ENCODE measurements at places on chromosomes 11 and 22.

DNA sequence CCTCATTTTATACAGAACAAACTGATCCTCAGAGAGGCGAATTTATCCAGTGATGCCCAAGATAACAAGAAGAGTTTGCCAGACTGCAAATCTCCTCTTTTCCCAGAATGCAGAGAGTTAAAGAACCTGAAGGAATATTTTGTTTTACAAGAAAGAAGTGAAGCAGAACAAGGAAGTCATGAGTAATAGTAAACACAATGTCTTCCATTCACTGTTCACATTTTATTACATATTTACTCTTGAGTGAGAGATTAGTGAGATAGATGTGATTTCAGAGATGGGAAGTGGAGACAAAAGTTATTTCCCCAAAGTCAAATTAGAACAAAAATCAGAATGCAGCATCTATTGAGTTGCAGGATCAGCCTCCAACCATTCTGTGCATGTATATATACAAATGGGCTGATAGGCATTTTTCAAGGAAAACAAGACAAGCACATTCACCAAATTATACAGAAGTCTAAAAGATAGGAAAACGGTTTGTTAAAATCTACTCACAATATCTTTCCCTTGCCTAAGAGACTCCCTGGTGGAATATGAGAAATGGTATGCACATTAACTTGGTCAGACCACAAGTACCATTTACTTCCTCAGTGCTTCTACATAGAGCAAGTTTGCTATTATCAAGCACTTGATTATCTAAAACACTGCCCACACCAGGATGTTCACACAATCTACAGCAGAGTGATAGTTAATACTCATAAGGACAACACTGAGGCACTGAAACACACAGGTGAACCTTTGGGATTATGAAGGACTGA lies 12.0 kb downstream of the GUCY1A2 start:
- no peak for DNase-seq

- DNase-seq, result no peak
Observed at GRCh38 chr11:89613911-89614310, 96.2 kb upstream of the TRIM77 start.

DNA sequence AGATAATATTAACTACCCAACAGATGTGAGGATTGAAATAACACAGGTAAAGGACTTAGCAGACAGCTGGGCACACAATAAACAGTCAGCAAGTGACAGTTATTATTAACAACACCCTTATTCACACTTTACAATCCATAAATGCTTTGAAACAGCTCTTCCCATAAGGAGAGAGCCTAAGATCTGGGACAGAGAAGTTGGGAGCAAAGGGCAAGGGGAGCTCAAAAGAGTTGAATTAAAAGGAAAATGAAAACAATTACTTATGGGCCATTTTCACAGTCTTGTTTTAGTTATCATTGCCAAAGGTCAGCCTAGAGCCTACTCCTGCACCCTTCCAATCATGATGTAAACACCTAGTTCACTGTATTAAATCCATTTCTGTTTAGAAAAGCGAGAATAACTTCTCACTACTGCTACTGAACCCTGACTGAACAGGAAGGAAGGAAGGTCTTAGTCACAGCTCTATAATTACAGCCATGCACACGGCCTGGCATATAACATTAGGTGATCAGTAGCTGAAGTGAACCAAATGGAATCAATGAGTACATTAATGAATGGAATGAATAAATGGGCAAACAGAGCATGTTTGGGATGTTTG lies 111.3 kb downstream of the PLEKHA7 start:
- DNase-seq, result no peak

- no peak for DNase-seq
Observed at GRCh38 chr11:62108017-62108750, 15.6 kb upstream of the INCENP start.

DNA sequence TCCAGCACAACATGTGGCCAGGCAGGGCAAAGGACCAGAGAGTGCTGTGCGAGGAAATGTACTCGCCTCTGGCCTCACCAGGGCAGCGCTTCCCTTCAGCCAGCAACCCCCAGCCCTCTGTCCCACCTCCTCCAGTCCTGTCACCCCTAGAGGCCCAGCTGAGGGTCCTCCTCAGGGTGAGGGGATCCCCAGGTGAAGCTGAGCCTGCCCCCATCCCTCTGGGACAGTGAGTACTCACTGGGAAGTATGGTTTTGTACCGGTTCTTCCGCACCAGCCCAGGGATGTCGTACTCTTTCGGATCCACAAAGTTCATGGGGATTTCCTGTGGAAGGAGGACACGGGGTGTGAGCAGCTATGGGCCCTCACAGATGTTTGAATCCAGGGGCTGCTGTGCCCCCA lies 11.7 kb upstream of the IGSF22 start:
- DNase-seq, result no peak

GRCh38 chr22:30000566-30000965 lies 79.7 kb upstream of the HORMAD2 start:
- no peak for DNase-seq

DNA sequence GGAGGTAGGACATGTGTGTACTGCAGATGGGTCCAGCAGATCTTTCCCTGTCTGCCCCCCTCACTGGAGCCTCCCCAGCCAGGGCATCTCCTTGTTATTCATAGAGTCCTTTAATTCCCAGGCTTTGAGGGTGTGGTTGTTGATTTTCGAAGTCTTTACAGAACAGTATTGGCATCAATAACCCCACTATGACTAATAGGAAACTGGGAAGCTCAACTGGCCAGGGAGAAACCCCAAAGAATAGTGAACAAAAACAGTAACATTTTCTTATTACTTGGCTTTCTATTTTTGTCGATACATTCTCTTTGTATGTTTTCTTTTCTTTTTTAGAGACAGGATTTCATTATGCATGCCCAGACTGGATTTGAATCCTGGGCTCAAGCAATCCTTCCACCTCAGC lies 57.9 kb downstream of the NF2 start:
- no peak for DNase-seq

DNA sequence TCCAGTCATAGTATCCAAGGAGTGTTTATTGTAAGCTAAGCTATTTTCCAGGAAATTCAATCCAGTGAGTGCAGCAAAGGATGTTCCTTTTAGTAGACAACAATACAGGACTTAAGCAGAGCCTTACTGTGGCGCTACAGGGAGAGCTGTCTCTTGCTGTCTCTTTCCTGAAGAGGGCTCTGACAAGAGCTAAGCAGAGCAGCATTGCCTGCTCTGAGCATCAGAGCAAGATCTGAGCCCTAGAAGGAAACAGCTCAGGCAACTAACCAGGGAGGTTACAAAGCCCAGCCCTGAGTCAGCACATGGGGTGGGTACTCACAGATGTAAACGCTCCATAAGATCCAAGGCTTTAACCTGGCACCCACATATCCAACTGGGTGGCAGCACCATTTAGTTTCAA lies 8.0 kb downstream of the LAYN start:
- DNase-seq, result no peak

DNA sequence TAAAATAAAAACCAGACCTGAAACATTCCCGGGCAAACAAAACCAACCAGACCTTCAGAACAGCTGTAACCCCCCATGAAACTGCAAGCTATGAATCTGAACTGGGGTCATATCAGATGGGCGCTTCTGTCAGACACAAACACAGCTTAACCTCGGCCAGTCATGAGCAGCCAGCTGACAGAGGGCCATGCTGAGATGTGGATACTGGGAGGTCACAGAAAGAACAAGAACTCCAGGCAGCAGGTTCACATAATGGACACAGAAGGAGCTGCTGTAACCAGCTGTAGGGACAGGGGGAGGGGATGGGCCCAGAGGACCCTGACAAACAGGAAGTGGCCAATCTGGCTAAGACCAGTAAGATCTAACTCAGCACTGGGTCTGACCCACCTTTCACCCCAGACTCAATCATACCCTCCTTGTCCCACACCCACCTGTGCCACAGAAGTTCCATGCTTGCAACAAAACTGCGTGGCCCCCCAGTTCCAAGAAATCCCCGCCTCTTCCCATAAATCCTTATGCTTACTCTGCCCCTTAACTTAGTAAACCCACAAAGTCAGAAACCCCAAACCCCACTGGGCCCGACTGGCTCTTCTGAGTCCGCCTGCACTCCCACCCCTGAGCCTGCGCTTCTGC lies 4.0 kb downstream of the APOL4 start:
- DNase-seq, result no peak

DNA sequence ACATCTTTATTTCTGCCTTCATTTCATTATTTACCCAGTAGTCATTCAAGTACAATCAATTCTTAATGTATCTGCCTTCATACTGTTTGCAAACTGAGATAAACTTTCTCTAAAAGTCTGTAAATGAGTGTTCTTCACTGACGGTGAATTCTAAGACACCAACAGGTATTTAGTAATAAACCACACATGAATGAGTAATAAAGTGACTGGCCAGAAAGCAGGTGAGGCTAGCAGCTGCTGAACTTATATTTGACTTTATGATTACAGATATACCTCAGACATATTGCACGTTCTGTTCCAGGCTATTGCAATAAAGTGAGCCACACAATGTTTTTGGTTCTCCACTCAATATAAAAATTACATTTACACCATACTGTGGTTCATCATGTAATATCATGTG lies 1894.0 kb upstream of the RAG2 start:
- no peak for DNase-seq

DNA sequence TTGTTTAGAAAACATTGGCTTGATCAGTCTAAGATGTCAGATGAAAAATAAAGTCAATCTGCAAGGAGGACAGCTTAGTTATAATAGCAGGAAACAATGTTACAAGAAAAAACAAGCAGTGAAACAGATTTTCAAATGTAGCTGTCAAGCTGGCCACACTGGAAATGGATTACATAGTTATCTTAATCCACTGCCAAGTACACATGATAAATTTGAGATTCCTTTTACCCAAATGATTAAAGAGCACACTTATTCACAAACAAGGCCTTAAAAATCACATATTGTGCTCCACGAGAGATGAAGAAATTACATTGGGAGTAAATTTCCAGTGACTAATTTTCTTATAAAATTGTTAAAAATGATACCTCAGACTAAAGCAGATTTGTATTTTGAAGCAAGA lies 17.5 kb upstream of the ESAM start:
- no peak for DNase-seq

DNA sequence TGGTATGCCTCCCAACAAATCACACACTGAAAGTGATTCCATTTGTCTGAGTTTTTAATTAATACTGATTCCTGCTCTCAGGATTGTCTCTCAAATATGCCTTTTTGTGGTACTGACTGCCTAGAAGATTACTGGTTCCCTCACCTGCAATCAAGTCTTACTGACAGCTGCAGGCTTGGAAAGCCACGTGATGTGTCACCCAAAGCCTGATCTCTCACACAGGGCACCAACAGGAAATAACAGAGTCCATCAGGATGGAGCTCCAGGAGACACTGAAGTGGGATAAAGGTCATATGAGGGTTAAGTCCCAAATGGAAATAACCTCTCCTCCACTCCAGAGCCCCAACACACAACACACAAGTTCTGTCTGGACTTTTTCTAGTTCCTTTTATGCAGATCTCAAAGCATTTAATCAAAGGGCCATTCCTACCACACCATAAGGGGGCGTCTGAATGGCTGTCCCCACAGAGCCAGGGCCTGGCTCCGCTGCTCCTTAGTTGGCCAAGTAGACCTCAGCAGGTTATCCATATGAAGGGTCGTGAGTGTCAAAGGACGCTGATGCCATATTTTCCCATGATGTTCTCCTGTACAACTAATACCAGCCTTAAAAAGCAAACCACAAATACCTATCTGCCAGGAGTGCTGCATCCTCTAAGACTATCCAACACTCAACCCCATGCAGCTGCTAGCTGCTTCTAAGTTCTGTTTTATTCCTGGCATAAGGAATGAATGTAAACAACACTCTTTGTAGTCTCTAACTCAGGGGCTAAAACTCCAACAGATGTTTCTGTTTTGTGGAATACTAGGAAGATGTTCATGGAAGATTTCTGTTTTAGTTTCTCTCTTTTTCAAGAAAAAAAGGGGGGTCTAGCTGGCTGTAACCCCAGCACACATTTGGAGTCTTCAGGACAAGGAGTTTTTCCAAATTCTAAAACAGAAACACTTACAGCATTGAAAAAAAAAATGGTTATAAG lies 13.0 kb downstream of the SCUBE2 start:
- no peak for DNase-seq

DNA sequence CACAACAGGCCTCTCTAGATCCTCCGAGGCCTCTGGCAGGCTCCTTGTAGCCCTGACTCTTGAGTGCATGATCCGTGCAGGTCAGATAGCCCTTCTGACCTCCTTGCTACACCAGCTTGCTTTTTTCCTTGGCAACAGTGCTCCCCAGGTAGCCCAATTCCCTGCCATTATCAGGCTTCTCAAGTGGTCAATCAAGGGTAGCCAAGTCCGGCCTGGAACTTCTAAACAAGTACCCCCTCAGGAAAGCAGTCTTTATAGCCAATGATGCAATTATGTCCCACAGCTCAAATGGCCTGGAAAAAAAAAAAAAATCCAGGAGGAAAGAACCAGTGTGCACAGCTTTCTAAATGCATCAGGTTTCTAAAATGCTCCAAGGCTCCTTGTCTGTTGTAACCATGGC lies 59.8 kb downstream of the TENM4 start:
- DNase-seq, result no peak

DNA sequence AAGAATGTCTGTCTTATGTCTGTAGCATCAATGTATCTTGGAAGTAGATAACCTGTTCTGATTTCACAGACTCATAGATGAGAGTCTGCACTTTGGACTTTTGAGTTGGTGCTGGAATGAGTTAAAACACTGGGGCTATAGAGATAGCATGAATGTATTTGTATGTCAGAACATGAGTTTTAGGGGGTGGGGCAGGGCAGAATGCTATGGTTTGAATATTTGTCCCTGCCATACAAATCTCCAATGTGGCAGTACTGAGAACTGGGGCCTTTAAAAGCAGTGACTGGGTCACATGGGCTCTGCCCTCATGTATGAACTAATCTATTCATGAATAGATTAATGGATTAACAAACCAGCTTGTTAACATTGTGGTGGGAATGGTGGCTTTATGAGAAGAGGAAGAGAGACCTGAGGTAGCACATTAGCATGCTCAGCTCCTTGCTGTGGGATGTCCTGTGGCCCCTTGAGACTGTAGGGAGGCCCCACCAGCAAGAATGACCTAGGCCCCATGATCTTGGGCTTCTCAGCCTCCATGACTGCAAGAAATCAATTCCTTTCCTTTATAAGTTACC lies 15.5 kb upstream of the OR52K1 start:
- no peak for DNase-seq

DNA sequence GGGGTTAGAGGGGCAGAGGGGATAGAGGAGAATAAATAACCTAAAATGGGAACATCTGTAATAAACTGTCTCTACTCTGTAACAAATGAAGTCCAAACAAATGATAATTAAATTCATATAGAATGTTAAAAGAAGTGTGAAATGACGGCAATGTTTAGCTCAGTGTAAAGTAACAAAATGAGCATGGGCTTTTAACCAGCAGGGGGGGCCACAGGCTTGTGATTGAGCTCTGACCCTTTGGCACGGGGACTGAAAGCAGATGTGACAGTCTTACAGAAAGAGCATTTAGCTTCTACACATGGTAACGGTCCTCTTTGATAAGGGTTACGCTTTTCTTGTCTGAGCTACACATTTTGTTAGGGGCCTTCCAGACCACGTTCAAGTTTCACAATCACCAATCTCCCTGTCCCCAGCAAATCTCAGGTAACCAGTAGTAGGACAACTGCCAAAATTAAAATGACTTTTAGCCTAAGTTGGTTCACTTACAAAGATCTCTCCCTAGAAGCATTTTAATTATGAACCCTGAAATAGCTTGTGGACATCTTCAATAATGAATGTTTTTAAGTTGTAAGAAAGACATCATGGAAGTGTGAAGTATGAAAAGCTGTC lies 262.5 kb downstream of the DCDC1 start:
- peak; percentile 18 for DNase-seq

- no peak for DNase-seq
Observed at GRCh38 chr11:102813484-102813883, 15.5 kb upstream of the MMP1 start.

Measured in stimulated activated CD8-positive, alpha-beta memory T cell treated with anti-CD3 and anti-CD28 coated beads, Interleukin-4, amount 100 ng/mL, for 4 hours (primary cell).